ENCODE measurements at places on chromosomes 11 and 22.

DNA sequence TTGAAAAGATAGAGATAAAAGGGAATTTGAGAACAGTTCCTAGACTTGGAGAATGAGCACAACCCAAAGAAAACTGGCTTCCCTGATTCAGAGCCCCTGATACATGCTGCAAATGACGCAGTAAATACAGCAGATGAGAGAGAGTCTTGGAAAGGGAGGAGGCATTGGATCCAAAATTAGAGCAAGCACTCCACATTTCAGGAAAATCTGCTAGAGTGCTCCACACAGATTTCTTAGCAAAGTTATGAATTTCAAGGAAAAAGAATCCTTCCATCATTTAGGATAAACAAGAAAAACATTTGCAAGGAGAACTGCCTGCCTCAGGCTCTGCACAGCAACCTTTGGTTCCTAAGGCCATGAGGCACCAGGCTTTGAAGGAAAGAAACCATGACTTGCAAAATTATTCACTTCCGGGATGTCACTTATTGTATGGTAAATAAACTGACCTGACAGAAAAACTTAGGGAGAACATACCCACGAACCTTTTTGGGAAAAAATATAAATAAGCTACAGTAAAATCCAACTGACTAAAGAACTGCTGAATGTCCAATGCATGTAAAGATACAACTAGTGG, 89.8 kb upstream of the RTL6 start:
- DNase-seq = no peak

DNA sequence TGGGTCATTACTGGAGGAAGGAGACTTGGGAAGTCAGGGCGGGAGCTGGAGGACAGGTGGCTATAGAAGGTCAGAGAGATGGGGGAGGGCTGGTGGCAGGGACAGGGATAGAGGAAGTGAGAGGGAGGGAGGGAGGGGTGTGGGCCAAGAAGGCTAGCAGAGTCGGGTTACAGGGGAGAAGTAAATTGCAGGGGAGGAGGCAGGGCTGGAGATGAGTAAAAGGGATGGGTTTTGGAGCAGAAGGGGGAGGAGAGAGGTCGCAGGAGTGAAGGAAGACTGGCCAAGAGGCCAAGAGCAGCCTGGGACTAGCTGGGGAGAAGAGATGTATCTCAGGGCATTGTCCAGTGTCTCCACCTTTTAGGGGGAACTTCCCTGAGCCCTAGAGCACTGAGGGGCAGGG, 33.0 kb downstream of the LRRC10B start:
- no peak for DNase-seq

- DNase-seq = no peak
These were observed 5.7 kb upstream of the OR51B4 start for GRCh38 chr11:5307256-5308019.

DNA sequence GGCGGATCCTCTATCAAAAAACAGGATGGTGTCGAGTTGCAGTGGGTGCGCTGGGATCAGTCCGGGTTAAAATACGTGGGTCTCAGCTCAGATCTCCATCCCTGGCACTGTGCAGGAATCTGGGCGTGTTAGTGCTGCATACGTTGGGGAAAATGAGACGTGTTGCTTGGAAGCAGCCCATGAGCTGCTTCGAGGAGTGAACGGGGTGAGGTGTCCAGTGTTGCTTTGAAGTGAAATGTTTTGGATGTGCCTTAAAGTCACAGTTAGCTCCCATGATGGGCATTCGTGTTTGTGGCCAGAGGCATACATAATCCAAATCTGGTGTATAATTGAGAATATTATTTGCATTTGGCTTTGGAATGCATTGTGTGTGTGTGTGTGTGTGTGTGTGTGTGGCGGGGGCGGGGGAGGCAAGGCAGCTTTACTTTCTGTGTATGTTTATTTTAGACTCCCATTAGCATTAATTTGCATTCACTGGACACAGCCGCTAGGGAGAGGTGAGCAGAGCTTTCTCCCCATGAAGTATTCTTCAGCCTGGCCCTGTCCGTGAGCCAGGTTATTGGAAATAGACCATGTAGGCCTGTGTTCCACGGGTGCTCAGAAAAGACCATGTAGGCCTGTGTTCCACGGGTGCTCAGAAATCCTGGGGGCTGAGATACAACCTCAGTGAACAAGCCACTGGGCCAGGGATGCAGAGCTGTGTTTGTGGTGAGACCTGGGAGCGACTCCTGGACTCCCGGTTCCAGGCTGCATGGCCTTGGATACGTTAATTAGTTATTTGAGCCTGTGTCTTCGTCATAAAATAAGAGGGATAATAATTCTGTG, 134.6 kb downstream of the ST3GAL4 start:
- no peak for DNase-seq

- DNase-seq = no peak
These were observed 52.7 kb downstream of the LINC01488 start for GRCh38 chr11:69534166-69534530.

DNA sequence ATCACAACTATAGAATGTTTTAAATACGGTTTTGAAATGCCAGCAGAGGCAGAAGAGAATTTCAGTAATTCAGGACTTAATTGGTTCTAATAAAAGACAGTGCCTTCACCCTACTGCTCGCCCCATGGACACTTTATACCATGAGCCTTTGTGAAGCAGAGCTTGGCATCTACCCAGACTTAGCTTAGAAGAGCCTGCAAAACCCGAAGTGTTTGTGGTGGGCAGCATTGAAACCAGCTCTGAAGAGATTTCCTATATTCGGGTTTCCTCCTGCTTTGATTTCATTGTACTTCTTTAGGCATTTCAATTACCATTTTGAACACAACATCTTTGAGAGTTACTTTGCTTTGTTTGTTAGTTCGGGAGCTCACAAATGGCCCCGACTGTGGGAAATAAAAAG, 185.1 kb upstream of the MTNR1B start:
- DNase-seq = no peak

GRCh38 chr11:60761436-60762190, 4.9 kb downstream of the MS4A15 start:
- DNase-seq = no peak

- DNase-seq = no peak
These were observed 7.9 kb downstream of the INPPL1 start for GRCh38 chr11:72232260-72233055.

DNA sequence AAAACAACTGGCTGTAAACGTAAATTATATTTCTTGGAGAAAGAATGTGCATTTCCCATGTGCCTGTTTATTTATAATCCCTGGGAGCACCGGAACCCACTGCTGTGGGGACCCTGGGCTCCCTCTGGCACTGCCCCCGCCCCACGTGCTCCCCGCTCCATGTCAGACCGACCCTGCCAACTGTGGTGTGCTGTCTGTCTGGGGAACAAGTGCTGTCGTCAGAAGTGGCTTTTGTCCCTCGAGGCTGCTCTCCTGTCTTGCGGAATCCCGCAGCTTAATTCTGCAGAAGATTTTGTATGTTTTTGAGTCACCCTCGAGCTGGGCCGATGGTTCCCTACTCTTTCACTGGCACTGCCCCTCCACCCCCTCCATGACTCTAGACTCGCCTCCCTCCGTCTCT, 2.4 kb downstream of the LRRC10B start:
- no peak for DNase-seq

- DNase-seq = no peak
These were observed 24.4 kb downstream of the SYNGR1 start for GRCh38 chr22:39374191-39374590.

GRCh38 chr11:27694992-27695391, 5.3 kb downstream of the BDNF start:
- DNase-seq = no peak

DNA sequence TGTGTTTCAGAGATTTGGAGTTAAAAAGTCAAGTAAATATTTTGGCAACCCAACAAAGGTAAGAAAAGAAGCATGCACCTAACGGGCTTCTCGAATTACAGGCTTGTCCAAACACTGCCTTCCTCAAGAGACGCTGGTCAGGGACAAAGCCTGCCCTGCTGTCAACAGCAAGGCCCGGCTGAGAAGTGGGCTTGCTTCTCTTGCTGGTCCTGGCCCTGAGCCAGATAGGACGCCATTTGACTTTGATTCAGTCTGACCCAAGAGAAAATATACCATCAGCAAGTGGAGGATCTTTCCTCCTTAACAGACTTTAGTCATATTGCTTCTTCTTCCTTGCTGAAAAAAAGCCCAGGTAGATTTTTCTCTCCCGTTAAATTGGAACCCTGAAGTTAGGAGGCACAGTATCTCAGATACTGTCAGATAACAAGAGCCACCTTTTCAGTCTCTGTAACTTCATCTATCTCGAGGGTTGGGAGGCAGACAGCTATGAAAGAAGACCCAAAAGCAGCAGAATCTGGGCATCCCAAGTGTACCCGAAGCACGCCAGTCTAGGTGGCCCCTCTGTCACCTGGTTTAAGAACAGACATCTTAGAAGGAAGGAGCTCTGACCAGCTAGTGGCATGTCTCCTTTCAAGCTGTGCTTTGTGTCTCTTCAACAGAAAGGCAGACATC, 57.5 kb downstream of the C22orf31 start:
- no peak for DNase-seq
